ENCODE measurements at places on chromosomes 11 and 22.
A peak's percentile ranks its signal among the peaks of the same experiment; 100 is the strongest.

DNA sequence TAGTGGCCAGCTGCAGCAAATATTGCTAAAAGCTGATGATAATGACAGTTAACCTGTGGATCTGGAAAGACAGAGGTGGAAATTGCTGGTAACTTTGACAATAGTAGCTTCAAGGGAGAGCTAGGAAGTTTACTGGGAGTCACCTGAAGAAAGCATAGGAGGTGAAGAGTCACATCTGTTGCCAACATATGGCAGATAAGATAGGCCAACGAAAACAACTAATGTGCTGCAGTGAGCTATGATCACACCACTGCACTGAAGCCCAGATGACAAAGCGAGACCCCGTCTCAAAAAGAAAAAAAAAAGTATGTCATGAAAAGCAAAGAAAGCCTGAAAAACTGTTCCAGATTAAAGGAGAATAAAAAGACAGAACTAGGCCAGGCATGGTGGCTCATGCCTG, 4.3 kb upstream of the PRDM10 start:
- DNase-seq = no peak

DNA sequence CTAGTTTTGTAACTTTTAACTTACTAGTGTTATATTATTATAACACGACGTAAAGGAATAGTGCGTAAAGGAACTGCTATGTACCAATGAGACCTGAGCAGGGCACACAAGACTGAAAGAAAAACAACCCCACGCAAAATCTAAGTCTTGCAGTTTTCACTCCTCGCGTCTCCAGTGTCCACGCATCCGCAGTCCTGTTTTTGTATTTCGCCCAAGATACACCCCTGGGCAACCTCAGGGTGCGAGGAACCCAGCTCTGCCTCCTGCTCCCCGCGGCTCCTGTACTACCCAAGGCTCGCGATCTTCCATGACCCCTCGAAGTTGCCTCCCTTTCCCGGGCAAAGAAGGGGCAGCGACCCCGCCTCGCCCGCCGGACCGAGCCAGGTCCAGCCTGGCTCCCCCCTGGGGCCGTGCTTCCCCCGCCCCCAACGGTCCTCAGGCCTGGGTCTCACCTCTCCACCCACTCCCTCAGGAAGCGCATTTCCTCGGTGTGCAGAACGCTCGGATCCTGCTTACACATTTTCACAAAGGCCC, 393 bp downstream of the ST13 start:
- DNase-seq = peak; percentile 3

- DNase-seq = no peak
Measured at GRCh38 chr22:25110596-25110845, 89.1 kb upstream of the CRYBB3 start.

DNA sequence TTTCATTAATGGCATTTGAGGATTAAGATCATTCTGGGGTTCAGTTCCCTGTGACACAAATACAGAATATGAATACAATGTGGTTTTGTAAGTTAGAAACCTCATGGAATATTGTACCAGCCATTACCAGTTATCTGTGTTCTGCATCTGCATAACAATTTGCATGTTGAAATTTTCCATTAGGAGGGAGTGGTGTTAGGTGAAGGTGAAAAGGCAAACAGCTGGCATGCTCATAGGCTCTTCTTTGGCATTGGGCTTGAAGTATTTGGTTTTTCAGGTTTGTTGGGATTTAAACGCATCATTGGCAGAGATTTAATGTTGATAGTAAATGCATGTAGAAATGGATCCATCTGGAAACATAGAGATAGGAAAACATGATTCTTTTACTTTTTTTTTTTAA, 18.6 kb downstream of the RTN3 start:
- DNase-seq = no peak

DNA sequence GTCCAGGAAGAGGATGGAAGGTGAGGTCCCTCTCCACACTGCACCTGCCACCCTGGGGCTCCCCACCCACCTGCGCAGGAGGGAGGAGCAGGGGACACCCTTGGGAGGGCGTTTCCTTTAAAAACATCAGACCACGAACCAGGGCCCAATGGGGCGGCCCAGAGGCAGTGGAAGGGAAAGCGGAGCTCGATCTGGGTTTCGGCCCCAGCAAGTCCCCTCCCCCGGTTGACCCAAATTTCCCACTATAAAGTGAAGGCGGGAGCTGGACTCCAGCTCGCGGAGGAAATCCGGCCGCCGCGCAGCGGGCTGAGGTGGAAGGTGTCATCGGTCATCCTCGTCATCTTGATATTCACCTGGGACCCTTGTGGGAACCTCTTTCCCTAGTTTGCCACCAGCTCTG, 99.3 kb downstream of the WNT7B start:
- no peak for DNase-seq

DNA sequence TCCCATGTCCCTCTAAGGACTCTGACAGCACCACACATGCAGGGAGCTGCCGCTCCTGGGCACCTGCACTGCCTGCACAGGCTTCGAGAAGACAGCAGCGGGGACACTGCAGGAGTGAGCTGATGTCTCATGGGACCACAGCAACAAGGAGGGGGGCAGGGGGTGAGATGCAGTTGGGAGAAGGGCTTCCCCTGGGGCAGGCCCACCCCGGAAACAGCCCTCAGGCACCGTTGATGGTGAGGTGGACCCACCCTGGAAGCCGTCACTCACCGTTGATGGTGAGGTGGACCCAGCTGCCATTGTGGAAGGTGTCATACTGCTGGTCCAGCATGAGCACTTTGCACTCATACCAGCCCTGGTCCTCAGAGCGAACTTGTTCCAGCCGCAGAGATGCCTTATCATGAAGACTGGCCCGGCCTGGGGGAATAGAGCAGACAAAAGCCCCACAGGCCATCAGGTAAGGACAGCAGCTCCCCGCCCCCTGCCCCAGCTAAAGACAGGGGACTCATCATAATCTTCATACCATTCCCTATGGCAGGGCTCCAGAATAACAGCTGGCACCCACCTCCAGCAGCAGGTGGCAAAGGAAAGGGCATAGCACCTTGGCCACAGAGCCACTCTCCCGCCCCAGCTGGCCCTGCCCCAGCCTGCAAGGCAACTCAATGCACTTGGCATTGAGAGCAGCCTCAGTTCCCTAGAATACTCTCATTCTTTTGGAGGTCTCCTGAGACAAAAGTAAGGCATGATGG, 12.6 kb downstream of the IGSF9B start:
- no peak for DNase-seq

All from stimulated activated CD8-positive, alpha-beta memory T cell treated with anti-CD3 and anti-CD28 coated beads, Interleukin-2, amount 100 ng/mL, for 1 hour (primary cell).